ENCODE measurements at places on chromosomes 12 and 14.

- DNase-seq = no peak
These were observed 44.7 kb upstream of the SINHCAF start for GRCh38 chr12:31370531-31371255.

GRCh38 chr12:46005151-46005797 lies 14.9 kb upstream of the SCAF11 start:
- no peak for DNase-seq

GRCh38 chr14:105482486-105483110 lies 4.1 kb upstream of the CRIP1 start:
- DNase-seq = no peak

- no peak for DNase-seq
These were observed 23.8 kb upstream of the PPP1CC start for GRCh38 chr12:110766311-110767154.

- DNase-seq = no peak
These were observed 1.4 kb downstream of the SNRPF start for GRCh38 chr12:95859947-95860850.

DNA sequence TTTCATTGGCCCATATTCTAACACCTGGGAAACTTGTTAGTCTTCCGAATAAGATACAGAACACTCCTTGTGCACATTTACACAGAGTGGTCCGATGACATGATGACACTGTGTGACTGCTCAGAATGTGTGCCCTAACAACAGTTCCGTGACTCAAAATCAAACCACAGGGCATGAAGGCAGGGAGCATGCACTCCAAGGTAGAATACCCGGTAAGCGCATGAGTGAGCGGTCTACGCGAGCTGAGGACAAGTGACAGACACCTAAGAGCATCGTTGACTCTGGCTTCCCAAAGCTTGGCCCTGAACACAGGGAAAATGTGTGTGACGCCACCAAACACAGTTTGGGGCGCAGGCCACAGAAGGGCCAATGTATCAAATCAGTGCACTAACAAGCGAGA lies 18.6 kb downstream of the CLIP1 start:
- DNase-seq = no peak

- DNase-seq = no peak
These were observed 42.2 kb upstream of the ARID2 start for GRCh38 chr12:45687081-45688015.

- no peak for DNase-seq
These were observed 1.8 kb downstream of the B3GNT4 start for GRCh38 chr12:122205053-122205925.

DNA sequence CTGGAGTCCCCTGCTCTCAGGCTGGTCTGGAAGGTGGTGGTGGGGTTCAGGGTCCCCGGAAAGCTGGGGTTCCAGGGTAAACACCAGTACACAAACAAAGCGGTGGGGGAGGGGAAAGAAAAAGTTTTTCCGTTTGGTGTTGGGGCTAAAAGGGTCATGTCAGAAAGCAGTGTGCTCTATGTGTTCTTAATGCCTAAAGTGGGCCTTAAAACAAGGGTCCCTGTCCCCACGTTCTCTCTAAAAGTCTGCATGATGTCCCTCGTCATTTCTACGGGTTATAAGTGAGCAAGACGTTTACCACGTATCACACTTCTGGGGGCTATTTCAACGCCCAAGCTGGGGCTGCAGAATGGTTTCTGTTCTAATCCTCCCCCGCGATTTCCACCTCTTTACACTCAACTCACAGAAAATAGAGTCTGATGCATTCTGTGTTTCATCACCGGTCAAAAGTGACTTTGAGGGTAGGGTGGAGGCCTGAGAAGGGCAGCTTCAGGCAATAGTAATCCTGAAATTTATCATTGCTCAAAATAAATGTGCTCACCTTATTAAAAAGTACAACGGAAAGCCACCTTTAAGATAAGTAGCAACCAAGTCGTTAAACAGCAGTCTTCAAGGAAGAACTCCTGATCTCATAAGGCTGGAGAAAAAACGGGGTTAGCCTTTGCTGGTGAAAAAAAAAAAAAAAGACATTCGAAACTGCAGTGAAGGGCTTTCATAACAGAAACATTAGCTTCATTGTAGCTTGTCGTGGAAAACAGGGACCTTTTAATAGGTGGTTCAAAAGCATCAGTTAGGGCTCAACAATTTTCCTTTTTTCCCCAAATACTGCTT lies 63.9 kb upstream of the PTGR2 start:
- DNase-seq = no peak

DNA sequence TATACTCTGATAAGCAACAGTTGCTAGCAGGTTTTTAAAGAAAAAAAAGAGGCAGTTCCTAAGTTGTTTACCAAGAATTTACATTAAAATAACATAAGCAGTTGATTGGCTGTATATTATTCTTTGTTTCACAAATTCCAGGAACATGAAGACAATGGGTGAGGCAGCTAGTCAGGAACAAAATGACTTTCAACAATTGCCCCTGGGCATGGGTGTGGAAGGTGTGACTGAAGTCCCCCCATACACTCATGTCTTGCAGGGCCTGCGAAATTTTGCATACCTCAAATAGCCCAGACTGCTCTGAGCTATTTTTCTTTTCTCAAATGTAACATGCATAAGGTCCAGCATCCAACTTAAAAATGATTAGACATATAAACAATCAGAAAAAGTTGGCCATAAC lies 267.2 kb upstream of the DIO3 start:
- no peak for DNase-seq

DNA sequence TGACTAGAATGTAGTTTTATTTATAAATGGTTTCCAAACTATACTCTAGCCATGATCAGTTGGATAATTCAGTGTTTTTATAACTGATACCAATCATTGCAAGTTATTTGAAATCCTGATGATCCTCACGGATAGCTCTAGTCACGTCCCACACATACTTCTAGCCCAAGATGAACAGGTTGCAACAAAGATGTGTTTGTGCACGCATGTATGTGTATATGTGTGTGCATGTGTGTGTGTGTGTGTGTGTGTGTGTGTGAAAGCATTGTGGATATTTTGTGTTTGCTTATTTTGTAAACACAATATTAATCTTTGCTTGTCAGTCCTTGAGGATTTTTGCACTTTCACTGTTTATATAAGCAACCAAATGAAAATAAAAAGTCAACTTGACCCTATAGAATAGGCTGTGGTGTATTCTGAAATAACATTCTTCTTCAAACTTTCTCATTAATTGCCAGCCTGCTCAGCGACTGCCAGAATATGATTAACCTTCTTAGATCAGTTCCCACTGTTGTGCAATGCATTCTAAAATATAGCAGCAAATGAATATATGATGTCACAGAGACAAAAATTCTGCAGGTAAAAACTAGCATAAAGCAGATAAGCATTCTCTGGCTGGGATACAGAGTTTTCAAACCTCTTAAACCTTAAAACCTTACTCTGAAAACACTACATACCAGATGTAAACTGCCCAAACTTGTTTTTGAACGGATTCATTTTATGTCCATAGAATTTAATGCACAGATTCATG lies 48.8 kb upstream of the HIF1A start:
- DNase-seq = no peak

DNA sequence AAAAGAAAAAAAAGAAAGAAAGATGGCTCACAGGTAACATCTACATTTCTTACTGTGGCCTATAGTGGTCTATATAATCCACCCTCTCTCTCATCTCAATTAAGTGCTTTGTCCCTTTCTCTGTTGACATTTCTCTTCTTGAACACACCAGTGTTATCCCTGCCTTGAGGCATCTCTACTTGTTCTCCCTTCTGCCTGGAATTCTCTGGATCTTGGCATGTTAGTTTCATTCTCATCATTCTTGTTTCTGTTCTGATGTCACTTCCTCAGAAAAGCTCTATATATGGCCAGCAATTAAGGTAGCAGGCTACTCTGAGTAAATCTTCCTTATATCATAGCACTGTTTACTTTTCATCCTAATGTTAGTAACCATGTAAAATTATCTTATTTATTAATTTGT lies 155.7 kb upstream of the PDZRN4 start:
- DNase-seq = no peak

DNA sequence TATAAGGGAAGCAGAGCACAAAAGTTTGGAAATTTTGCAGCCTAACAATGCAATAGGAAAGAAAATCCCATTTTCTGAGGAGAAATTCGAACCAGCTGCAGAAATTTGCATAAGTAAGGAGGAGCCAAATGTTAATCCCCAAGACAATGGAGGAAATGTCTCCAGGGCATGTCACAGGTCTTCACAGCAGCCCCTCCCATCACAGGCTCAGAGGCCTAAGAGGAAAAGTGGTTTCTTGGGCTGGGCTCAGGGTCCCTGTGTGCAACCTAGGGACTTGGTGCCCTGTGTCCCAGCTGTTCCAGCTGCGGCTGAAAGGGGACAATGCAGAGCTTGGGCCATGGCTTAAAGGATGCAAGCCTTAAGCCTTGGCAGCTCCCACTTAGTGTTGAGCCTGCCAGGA lies 190.0 kb downstream of the MDGA2 start:
- DNase-seq = no peak

DNA sequence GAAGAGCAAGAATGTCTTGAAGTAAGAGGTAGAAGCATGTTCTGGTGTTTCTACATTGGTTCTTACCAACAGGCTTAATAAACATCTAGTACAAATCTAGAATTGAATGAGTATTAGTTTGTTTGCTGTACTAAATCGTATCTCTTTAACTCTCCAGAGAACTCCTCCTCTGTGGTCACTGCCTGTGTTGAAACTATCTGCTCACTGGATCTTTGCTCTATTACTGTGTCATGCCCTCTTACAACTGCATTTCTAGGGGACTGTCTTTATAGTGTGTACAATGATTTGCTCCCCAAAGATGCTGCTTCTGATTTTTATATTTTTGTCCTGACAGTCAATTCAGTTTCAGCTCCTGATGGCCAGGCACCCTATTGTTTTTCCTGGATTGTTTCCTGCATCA lies 50.1 kb upstream of the E2F7 start:
- no peak for DNase-seq

- no peak for DNase-seq
These were observed 77.4 kb downstream of the AACS start for GRCh38 chr12:125142601-125143000.

DNA sequence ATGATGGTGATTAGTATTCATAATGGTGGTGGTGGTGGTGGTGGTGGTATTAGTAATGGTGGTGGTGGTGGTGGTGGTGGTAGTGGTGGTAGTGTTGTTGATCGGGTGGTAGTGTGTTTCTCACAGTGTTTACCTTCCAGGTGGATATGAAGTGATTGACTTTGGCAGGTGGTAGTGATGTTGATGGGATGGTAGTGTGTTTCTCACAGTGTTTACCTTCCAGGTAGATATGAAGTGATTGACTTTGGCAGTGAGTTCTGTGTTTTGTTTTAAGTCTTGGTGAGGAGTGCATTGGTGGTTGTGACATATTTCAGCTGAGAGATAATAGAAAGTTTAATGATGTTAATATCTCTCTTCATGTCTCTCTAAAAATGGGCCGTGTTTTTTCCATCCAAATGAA lies 189.4 kb downstream of the TMTC2 start:
- no peak for DNase-seq

DNA sequence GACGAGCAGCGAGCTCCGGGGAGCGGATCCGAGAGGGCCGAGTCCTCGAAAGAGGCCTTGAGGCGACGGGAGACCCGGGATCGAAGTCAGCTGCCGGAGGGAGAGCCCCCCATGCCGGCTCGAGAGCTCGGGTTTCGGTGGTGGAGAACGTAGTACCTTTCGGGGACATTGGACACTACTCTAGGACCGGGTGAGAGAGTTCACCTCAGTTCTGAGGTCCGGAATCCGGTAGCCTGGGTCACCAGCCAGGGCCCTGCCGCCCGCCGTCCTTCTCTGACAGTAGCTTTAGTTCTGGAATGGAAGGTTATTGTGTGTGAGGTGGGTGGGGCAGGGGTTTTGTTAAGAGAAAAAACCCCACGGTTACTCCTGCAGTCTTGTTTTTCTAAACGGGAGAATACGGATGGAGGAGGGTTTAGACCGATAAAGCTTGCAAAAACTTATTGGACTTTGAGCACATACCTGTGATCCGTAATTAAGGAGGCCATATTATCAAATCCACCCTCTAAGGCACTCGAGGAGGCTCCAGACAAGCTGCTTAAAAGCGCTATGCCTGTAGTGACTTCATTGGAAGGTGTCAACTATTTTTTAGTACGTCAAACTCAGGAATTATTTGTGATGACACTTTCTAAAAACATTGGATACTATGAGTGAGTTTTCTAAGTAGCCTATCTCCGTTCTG lies 765 bp downstream of the SCYL2 start:
- no peak for DNase-seq

GRCh38 chr12:100185361-100185894 lies 15.2 kb upstream of the ACTR6 start:
- no peak for DNase-seq

- no peak for DNase-seq
These were observed 4.5 kb downstream of the RASSF8 start for GRCh38 chr12:25962932-25963525.

- DNase-seq = no peak
These were observed 3.1 kb downstream of the C14orf39 start for GRCh38 chr14:60482743-60483142.

DNA sequence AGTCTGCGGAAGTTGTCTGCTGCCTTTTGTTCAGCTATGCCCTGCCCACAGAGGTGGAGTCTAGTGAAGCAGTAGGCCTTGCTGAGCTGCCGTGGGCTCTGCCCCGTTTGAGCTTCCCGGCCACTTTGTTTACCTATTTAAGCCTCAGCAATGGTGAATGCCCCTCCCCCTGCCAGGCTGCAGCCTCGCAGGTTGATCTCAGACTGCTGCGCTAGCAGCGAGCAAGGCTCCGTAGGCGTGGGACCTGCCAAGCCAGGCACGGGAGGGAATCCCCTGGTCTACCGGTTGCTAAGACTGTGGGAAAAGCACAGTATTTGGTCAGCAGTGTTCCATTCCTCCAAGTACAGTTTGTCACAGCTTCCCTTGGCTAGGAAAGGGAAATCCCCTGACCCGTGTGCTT lies 143.6 kb downstream of the DYRK2 start:
- DNase-seq = no peak

GRCh38 chr12:87796961-87797516 lies 232.2 kb downstream of the C12orf50 start:
- DNase-seq = no peak

DNA sequence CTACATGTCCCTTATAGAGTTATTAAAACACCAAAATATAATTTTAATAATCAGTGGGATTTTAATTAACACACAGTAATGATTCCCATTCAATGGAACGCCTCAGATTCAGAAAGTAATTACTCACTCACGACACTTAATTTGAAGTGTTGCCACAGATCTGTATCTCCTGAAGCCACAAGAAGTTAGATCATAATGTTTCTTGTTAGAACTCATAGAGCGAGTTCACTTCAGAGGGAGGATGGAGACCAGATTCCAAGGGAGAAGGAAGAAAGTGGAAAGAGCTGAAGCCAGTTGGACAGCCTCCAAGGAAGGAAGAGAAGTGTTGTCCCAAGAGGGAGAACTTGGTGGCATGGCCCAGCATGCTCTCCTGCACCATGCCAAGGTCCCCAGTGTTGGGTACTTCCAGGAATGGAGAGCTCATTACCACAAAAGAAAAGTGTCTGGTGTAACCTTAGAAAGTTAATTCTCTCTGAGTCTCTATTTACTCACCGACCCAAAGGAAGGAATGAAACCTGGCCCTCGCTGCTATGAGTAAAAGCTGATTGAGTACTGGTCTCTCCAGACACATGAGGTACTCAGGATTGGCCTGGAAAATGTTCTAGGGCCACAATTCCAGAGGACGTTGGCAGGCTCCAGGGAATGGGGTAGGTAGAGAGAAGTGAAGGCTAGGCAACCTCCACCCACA lies 305.4 kb downstream of the BCL11B start:
- no peak for DNase-seq

Measured in stimulated activated CD4-positive, alpha-beta T cell treated with anti-CD3 and anti-CD28 coated beads, Interleukin-15, amount 100 ng/mL, for 1 hour (primary cell).